Neural crest cell (in vitro differentiated cells): ENCODE measurements at places on chromosomes 2 and 18. TPM values are rescaled to one million over a fixed set of nuclear protein-coding genes. Genes with fewer than 3 reads are reported as not detected.

DNA sequence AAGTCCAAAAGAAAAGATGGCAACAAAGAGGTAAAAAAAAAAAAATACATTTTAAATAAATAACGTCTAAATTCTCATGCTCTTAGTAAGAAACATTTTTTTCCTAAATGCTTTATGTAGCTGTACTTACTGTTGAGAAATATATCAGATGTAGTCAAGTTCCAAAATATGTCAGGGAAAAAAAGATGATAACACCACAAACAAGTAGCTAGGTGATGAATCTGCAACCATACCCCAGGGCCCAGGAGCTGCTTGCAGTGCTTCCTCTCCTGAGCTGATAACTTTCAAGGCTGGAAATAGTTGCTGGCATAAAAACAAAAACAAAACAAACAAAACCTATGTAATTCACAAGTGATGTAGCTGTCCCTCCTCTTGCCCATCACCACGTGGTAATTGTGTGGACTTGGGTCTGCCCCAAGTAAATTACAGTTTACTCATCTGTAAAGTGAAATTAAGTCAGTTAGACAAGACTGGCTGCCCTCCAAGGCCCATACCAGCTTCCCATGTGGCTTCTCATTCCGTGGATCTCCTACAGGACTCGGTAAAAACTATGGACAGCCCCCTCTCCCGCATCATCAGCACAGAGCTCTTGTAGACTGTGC, 82.6 kb downstream of the SP100 start:
- no peak for DNase-seq
- no peak overlapping the region for H3K4me3 ChIP-seq
- peaks cover 16% of the 10 kb centered on the region for H3K27me3 ChIP-seq
- no peaks in the 10 kb centered on the region for H3K36me3 ChIP-seq
- H3K4me1 ChIP-seq, result no peaks in the 10 kb centered on the region

GRCh38 chr2:42762823-42763804, 821 bp downstream of the OXER1 start:
- H3K4me1 ChIP-seq, result no peaks in the 10 kb centered on the region
- H3K27ac ChIP-seq, result peak overlapping the region; percentile 87
- H3K4me3 ChIP-seq, result no peak overlapping the region
- no peak for DNase-seq
- peaks cover 4% of the 10 kb centered on the region for H3K36me3 ChIP-seq

GRCh38 chr2:182224669-182225068, 202.2 kb downstream of the PDE1A start:
- no peak overlapping the region for H3K4me3 ChIP-seq
- H3K27me3 ChIP-seq, result no peaks in the 10 kb centered on the region
- no peak for DNase-seq
- H3K4me1 ChIP-seq, result peaks cover 20% of the 10 kb centered on the region
- H3K36me3 ChIP-seq, result peaks cover 11% of the 10 kb centered on the region

DNA sequence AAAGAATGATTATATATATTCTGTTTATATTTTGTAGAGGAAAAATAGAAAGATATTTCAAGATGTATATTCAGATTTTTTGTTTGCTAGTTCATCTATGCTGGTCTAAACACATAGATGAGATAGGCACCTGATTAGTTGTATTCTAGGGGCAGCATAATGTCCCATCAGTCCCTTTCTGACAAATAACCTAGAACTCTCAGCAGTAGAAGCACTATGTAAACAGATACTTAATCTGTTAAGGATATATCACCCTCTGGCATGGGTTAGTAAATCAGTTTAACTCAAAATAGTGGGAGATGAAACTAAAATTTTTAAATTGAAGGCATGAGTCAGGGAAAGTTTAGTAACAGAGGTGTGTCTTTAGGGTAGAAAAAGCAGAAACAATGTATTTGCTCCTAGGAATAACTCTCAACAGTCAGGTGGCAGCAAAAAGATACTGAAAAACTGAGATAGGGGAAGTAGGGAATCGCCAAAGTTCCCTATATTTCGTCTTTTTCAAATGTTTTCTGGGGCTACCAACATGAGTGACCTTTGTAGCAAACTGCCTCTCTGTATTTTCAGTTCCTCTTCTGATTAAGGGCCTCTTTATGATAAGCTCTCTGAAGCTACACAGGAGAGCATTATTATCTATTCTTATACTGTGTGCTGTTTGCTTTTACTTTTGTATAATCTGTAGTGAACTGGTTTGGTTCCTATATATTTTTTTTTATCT, 5.7 kb downstream of the PPP1R1C start:
- peaks cover 21% of the 10 kb centered on the region for H3K4me1 ChIP-seq
- DNase-seq, result no peak
- H3K36me3 ChIP-seq, result no peaks in the 10 kb centered on the region
- H3K4me3 ChIP-seq, result no peak overlapping the region
- no peaks in the 10 kb centered on the region for H3K27me3 ChIP-seq
- no peak overlapping the region for H3K27ac ChIP-seq

DNA sequence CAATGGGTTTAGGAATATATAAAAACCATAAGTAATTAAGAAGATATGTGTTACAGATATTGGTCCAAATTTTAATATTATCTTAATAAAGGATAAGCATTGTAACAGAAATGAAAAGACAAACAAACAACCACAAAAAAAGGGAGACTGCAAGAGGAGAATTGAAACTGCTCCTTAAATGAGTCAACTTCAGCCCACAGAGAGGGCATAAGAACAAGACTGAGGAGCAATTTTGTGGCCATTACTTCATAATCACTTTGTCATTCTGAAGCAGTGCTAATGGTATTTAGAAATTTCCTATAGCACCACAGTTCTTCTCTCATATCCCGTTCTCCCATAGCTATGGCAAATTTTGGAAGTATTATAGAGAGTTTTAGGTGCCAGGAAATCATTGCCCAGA, 193.2 kb upstream of the HNMT start:
- DNase-seq, result no peak
- no peak overlapping the region for H3K27ac ChIP-seq
- H3K4me3 ChIP-seq, result no peak overlapping the region
- peaks cover 16% of the 10 kb centered on the region for H3K4me1 ChIP-seq

DSG4 gene
- not detected in 2 replicates for total RNA-seq
